Astrocyte of the cerebellum (primary cell): ENCODE measurements at places on chromosomes 7 and 10.

GRCh38 chr7:78412216-78412858 lies 613.8 kb downstream of the PHTF2 start:
- DNase-seq: no peak

- no peak for DNase-seq
Observed at GRCh38 chr10:9010931-9011670, 956.6 kb downstream of the GATA3 start.

DNA sequence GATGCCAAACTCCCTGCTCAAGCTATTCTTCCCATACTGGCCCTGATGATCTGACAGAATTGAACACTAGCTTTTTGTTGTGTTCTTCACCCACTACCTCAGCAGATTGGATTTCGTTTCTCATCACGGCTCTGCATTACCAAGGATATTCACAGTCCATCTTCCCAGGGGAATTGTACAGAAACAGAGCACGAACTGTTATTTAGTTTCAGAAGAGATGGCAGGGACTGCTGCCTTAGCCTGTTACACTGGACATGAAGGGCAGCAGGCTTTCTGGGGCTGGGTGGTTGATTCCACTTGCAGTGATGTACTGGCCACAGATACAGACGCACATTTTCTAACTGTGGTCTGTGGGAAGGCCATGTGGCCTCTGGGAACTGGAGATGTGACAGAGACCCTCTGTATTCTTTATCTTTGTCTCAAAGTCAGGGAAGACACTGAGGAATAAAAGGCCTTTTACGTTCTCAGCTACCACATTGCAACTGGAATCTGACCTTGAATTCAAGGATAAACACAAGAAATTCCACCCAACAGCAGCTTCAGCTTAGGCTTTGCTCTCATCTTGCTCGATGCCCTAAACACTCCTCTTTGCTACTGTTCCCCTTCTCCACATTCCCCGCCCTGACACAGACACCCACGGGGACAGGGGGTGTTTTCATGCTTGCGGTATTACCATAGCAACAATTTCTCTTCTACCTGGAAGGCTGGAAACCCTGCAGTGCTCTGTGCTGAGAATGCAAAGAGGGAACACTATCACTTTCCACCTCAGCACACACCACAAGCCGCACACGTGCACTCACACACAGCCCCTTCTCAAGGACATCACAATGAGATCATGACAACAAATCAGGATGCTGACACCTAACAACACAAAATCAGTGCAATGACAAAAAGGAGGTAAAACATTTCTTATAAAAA lies 81.7 kb downstream of the RNF216 start:
- DNase-seq: no peak

DNA sequence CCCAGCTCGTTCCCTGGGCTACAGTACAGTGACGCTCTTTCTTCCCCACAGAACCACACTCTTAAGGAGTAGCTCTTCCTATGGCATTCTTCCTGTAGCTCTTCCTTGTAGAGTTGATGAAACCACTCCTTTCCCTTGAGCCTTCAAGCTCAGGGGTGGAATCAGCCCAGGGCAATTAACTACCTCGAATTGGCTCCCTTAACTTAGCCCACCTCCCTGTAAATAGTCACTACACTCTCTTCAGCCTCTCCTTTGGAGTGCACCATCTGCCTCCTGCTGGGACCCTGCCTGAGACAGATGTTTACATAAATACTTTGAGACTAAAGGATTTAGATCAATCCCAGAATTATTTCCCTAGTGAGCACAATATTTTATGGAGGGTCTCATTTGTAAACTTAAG lies 537.8 kb upstream of the AUTS2 start:
- DNase-seq: no peak

- no peak for DNase-seq
Observed at GRCh38 chr10:20298417-20298816, 482.2 kb downstream of the PLXDC2 start.

DNA sequence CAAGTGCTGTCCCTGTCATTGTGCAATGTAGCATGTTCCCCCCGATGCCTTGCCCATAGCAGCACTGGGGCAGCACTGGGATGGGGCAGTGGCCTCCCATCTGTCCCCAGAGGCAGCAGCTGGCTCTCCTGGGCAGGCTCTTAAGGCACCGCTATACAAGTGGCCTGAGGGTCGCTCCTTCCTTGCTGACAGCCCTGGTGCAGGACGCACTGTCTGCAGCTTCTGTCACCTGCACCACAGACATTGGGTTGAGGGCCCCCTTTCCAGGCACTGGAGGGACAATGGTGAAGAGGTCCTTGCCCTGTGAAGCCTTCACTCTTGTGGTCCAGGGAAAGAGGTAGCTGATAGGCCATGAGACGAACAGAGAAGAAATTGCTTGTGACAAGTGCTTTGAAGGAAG lies 10.6 kb downstream of the CPSF4 start:
- no peak for DNase-seq

- DNase-seq: no peak
Observed at GRCh38 chr10:36187380-36188079, 545.4 kb upstream of the FZD8 start.

DNA sequence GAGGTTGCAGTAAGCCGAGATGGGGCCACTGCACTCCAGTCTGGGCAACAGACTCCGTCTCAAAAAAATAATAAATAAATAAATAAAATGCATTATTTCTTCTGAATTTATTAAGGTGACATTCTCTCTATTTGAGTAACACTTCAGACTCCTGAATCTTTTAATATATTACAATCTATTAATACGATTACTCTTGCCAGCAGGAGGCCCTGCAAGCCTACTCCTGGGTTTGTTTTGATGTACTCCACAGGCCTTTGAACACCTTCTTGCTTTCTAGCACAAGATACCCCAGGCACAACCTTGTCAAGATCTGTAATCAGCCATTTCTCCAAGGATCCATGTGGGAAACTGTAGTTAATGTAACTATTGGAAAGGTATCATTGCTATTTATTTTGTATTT lies 63.5 kb downstream of the COBL start:
- DNase-seq: no peak

- no peak for DNase-seq
Observed at GRCh38 chr10:118045837-118046394, 825 bp downstream of the RAB11FIP2 start.

DNA sequence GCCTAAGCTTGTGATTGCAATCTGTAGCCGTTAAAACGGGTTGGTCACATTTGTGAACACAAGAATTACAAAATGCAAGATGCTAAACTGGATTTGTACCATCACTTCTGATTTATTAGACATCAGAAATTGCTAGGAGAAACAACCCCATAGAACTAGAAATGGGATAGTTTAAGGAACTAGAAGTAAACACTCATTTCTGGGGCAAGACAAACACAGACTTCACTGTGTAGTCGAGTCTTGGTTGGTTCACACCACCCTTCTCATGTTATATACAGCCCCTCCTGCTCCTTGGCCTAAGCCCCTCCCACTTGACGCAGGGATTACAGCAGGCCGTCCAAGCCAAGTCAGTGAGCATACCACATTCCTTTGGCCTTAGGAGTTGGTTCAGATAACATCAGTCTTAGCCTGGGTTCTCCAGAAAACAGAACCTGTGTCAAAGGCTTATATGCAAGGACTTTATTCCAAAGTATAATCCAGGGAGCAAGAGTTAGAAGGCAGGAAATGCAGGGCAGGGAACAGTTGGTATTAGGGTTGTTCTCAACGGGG lies 2.0 kb upstream of the NRAP start:
- DNase-seq: peak; percentile 26

- no peak for DNase-seq
Observed at GRCh38 chr10:132408367-132408781, 11.4 kb downstream of the PWWP2B start.

GRCh38 chr7:122166740-122167139 lies 22.7 kb upstream of the AASS start:
- DNase-seq: peak; percentile 36

- DNase-seq: no peak
Observed at GRCh38 chr10:63240807-63241206, 107.7 kb downstream of the NRBF2 start.

DNA sequence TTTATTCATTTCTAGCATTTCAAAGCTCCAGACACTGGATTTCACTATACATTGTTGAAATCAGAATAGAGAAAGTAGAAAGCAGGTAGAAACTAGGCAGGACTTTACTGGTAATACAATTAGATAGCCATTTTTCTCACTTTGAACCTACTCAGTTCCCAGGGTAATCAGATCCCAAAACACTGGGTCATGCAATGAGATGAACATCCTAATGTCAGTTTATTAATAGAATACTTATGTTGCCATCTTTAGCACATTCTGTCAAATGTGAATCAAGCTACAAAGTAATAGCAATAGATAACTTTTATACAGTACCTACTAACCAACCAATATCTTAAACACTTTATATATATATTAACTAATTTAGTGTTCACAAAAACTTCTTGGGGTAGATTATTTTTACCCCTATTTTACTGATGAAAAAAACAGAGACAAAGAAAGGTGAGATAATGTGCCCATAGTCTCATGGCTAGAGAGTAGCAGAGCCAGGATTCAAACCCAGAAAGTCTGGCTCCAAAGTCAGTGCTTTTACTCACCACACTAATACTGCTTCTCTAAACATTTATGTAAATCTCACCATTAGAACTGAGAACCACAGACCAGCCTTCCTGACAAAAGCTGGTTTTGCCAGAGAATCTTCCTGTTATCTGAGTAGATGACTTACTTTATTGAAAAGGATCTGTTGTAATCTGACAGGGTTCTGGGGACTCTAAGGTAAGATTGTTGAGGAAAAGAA lies 153.8 kb upstream of the KAT6B start:
- no peak for DNase-seq

DNA sequence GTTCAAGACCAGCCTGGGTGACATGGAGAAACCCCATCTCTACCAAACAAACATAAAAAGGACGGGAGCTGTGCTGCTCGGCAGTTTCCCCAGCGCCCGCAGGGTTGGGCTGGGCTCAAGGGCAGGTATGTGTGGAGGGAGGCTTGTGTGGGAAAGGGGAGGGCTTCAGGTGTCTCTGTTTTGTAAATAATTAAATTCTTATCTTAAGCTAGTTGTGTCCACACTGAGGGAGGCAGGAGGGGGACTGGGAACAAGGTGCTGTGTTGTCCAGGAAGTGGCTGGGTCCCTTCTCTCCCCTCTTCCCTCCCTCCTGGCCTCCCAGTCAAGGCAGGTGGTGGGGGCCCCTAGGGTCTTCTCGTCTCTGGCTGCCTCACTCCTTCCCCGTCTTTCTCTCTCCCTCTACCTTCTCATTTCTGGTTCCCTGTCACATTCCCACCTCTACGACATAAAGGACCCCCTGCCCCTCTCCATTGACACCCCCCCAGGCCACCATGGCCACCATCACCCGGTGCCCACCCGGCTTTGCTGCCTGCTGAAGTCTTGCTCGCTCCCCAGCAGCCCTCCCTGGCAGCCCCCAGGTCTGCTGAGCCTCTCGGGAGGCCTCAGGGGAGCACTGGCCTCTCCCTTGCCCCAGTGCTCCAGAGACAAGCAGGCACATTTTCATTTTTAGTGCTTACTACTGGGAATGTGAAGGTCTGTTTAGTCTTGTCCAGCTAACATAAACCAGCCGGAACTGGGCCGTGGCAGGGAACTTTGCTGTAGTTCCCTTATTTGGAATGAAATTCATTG lies 19.3 kb downstream of the NEURL1 start:
- DNase-seq: no peak

DNA sequence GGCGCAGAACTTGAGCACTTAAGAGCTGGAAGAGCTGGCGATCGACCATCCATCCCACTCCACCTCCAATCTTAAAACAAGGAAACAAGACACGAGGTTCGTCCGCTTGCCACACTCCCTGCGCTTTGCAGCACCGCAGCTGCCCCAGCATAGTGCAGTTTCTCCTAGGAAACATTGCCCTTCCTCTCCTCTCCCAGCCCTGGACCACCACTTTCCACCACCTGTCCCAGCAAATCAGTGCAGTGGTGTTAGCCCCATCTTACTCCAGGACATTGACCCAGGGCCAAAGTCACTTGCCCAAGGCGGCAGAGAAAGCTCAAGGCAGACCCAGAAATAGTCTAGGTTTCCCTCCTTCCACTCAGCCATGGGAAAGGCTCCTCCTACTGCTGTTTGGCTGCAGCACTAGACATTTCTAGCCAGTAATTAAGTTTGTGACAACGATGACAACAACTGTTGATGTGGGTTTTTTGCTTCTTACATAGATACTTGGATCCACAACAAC lies 1.5 kb upstream of the PARD3 start:
- DNase-seq: peak; percentile 12

DNA sequence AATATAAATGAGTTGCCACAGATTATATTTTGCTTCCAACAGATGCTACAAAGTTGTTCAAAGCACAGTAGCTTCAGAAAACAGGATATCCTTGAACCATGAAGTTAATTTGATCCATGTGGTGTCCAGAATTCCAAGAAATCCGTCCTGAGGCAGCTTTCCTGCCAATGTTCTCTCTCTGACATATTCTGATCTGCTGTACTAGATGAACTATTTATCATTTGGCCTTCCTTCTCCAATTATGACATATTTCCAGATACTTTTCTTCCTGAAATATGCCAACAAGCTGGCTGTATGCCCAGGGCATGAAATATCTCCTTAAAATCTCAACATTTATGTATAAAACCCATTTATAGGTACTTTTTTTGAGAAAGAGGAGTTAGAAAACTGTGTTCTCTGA lies 141.1 kb downstream of the SPAG6 start:
- no peak for DNase-seq

- DNase-seq: peak; percentile 13
Observed at GRCh38 chr10:26367771-26368170, 70.4 kb upstream of the APBB1IP start.

- DNase-seq: no peak
Observed at GRCh38 chr10:33681595-33681994, 347.1 kb upstream of the NRP1 start.

DNA sequence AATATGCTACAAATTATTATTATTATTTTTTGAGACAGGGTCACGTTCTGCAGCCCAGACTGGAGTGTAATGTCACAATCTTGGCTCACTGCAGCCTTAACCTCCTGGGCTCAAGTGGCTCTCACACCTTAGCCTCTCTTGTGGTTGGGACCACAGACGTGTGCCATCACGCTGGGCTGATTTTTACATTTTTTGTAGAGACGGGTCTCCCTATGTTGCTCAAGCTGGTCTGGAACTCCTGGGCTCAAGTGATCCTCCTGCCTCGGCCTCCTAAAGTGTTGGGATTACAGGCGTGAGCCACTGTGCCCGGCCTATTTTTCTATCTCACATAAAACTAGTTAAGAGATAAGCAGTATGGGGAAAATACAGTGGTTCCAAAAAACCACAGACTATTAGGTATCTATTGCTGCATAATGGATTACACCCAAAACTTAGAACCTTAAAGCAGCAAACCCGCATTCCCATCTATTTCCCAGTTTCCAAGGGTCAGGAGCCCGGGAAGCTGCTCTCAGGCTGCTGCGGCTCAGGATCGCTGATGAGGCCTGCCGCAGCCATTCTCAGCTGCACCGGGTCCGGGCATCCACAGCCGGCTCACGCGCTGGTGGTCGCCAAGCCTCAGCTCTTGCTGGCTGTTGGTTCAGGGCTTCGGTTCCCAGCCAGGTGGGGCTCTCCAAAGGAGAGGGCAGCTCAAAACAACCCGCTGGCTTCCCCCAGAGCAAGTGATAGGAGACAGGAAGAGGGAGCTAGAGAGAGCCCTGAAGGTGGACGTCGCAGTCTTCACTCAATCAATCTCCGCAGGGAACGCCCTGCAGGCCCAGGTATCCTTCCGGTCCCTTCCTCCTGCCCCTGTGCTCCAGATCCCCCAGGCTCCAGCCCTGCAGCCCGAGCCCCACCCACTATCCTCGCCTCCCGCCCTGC lies 128.2 kb downstream of the UBE2H start:
- no peak for DNase-seq
